ENCODE measurements at places on chromosomes 7 and 10.
A peak's percentile ranks its signal among the peaks of the same experiment; 100 is the strongest.

DNA sequence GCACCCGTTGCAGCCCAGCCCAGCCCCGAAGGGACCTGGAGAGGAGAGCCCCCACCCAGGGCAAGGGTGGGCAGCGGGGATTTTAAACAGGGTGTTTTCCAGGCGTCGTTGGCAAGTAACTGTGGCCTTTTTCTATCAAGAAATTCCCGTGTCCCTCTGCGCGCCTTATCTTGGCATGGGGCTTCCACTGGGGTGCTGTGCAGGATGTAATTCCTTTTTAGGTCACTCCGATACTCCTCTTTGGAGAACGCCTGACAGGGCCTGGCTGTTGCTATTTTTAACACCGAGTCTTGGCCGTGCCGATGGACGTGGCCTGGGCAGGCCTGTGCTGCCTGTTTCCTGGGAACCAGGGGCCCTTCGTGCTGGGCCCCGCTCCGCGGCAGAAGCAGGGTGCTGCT, 93.8 kb downstream of the INPP5A start:
- no peak for DNase-seq

GRCh38 chr10:81877596-81877995, 2.6 kb downstream of the NRG3 start:
- DNase-seq: no peak

GRCh38 chr10:60186315-60187071, 203.2 kb downstream of the ANK3 start:
- DNase-seq: no peak

DNA sequence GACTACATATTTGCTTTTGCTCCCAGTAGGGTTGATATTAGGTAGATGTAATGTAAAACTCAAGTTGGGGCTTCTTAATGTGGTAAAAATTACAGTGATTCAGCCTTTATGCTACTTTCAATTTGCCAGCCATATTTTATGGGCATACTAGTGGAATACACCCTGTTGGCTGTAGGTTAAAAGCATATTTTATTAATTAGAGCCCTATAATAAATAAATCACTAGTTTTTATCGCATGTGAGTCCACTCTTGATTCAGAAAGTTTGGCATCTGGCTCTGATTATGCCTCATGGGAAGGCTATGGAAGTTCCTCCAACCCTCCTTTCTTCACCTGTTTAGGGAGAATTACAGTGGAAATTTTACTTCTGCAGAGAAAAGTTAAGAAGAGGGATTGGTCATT, 390.9 kb downstream of the GATA3 start:
- DNase-seq: no peak

- DNase-seq: peak; percentile 66
Measured at GRCh38 chr7:129502708-129503685, 666 bp downstream of the SMKR1 start.

DNA sequence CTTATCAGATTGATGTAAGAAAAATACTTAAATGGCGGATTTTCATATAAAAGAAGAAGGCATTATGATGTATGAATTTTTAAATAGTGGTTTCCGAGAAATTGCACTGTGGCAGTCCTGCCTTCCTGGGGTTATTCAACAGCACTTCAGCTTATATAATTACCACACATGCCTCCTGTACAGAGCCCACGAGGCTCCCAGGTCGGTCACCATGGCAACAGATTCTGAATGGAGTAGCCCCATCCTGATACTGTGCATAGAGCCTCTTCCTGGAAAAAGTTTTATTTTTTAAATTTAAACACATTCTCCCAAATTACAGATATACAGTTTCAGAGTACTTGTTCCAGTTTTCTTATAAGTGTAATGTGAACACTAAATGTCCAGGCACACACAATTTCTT, 15.9 kb upstream of the ASB4 start:
- DNase-seq: no peak

- DNase-seq: no peak
Measured at GRCh38 chr7:99843808-99844207, 16.0 kb downstream of the CYP3A43 start.

DNA sequence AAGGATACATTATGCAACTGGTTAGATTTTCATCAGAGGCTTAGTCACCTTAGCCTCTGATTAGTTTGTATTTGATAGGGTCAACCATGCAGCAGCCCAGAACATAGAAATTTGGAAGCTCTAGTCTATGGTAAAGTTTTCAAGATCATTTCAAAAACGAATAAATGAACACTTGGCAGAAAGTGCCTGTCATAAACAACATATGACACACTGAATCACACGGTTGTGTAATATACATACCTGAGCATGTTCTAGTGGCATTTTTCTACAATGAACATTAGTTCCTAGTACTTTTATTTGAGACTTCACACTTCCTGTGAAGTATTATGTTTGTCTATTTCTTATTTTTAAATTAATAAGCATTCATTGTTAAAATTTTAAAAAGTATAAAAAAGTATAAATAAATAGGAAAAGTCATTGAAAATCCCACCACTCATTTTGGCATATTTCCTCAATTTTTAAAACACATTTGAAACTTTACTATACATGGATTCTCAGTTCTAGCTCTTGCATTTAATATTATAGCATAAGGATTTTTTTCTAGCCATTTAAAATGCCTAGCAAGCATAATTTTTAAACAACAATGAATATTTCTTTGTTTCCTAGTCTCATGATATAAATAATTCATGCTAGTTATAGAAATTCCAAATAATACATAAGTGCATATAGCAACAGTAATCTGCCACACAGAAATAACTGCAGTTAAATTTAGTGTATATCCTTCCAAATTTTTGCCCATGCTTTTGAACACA, 25.7 kb upstream of the PRPS1L1 start:
- DNase-seq: no peak

DNA sequence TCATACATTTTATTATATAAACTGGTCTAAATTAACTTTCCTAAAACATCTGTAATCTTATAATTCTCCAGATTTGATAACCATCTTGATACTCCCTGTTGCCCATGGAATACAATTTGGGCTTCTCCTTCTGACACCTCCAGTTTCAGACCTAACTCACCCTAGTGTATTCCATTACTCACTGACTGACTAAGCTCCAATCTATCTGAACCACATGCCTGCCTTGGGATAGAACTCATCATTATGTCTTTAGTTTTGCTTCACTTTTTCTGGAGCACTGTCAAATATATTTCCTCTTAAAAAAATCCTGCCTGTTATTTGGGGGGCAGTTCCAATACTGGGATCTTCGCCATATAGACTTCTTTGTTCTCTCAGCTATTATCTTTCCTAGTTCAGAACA, 4.9 kb upstream of the FOXP2 start:
- DNase-seq: no peak

DNA sequence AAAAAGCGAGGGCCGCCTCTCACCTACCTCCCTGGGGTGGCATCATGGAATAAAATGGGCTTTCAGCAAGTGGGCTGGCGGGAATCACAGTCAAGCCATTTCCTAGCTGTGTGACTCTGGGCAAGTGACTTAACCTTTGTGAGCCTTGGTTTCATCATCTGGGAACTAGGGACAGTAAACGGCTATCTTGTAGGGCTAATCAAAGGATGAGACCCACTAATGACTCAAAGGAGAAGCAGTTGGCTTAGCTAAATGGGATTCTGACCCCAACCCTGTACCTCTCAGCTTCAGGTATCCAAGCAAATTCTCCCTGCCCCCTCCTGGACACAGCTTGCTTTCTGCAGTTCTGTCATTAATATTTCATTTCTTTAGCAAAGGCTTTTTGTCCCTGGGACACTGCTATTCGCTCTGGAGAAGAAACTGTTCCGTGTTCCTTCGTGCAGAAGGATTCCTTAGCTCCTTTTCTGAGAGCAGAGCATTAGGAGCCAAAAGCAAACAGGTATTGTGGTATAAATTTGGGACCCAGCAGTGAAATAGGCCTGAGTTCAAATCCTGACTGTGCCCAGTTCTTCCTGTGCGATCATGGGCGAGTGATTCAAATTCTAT, 25.9 kb downstream of the TRIM8 start:
- DNase-seq: no peak
